ENCODE measurements at places on chromosomes 2 and 18. TPM values are rescaled to one million over a fixed set of nuclear protein-coding genes. Genes with fewer than 3 reads are reported as not detected.

Gene C2orf78
- not detected for total RNA-seq

Gene LAMA3
- 1.4 TPM for total RNA-seq

Gene COBLL1
- not detected for total RNA-seq

Gene VWA3B
- not detected for total RNA-seq

Gene RBM44
- 0.37 TPM for total RNA-seq

Gene BMP10
- not detected for total RNA-seq

Gene ESPNL
- total RNA-seq, result 0.10 TPM

GRCh38 chr2:157245846-157246764, 11.4 kb upstream of the GALNT5 start:
- DNase-seq, result no peak

DNA sequence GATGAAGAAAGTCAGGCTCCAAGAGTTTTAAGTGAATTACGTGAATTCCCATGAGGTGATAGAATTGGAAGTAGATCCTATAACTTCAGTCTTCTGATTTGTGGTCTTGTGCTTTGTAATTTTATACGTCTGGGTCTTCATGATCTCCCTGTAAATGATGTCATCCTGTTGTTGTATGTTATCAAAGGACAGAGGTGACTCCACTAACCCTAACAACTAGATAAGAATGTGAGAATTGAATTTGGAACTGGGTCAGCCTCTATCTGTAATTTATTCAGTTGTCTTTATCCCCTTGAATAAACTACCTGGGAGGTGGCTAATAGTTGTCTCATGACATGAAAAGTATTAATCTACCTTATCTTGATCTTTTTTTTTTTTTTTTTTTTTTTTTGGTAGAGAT, 86.4 kb upstream of the B3GNT2 start:
- no peak for DNase-seq

GRCh38 chr2:189609423-189609816, 28.8 kb upstream of the SLC40A1 start:
- DNase-seq, result no peak

DNA sequence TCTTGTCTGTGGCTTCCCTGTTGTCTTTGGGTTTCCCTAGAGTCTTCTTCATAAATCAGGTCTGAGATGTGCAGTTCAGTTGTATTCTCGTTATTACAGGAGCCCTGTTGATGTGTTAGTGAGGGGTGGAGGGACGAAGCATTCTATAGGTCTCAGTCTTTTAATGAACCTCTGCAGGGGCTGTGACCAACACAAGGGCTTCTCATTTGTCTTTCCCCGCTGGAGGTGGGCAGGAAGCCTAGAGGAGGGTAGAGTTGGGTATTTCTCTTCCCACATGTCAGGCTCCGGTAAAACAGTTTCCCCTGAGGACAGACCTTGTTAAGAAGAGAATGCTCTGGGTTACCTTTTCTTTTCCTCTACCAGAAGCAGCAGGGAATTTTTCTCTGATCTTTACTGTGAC, 31.2 kb downstream of the PROC start:
- no peak for DNase-seq

- DNase-seq, result no peak
Measured at GRCh38 chr18:35051641-35052377, 10.6 kb downstream of the MAPRE2 start.

DNA sequence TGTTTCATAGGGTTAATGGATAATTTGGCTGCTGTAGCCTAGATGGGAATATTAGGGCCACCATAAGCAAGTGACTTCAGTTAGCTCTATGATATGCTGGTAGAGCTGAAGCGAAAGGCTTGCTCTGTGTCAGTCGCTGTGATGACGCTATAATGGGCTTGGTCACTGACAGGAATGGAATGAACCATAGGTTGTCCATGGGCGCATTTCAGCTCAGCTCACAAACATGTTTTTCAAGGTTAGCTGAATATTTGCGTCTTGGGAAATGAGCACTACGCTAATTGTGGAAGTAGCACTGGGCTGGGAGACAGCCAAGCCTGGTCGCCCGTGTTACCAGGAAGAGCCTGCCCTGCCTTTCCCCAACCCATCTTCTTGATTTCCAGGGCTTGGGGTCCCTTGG, 3.2 kb upstream of the MYO7B start:
- DNase-seq, result no peak

DNA sequence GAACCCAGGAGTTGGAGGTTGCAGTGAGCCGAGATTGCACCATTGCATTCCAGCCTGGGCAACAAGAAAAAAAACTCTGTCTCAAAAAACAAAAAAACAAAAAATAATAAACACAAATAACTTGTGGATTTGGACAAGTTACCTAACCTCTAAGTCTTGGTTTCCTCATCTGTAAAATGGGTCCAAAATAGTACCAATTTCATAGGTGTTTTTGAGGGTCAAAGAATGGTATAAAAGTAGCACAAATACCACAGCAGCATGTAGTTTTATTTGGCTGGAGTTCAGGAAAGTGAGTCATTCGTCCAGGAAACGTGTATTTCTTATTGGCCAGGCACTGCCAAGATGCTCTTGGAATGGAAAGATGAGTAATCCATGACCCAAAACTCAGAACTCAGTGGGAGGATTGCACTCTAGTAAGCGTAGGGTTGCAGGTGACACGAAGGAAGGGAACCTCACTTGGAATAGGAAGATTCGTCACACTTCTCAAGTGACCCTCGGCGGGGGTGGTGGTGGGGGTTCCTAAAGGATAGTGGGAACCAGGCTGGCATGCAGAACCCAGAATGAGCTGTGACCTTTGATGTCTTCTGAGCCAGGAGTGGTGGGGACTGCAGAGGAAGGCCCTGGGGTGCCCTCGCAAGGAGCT, 24.4 kb downstream of the GRHL1 start:
- DNase-seq, result no peak

DNA sequence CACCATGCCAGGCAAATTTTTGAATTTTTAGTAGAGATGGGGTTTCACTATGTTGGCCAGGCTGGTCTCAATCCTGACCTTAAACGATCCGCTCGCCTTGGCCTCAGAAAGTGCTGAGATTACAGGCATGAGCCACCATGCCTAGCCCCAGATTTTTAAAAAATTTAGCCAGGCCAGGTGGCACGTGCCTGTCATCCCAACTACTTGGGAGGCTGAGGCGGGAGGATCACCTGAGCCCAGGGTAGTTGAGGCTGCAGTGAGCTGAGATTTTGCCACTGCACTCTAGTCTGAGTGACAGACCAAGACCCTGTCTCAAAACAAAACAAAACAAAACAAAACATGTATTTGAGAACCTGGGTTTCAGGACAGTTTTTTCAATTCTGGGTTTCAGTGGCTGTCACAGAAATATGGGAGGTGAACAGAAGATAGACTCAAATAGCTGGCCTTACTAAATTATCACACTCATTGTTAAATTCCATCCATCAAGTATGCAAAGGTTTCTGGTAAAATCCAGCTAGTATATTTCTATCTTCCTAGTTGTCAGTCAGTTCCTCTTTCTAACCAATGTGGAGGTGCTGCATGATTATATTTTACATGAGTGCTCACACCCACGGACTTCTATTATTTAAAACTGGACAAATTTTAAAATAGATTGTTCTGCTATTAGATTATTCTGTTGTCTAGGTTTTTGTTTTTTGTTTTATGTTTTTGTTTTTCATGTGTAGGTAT, 5.4 kb downstream of the ALPG start:
- DNase-seq, result no peak

DNA sequence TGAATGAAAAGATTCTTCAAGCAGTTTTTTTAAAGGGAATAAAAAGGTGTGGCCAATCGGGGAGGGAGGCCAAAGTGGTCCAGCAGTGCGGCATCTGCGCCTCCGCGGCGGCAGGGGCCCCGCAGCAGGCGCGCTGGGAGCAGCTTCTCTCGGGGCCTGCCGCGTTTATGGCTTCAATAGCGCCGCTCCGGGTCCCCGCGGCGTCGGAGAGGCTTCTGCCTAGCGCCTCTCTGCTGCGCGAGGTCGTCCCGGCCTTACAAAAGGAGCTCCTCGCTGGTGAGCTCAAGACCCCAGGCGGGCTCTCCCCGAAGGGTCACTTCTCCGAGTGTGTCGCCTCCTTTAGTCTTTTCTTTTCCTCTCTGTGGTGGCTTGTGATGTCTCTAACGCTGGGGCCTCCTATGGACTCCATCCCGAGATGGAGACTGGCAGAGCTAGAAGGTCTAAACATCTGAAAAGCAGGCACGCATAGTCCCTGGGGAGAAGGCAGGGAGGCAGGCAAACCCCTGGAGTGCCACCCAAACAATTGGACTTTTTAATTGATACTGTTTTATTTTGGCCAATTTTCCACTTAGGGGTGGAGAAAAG, 67.1 kb downstream of the SUMO1 start:
- DNase-seq, result no peak
